ENCODE measurements at places on chromosomes 6 and 20.

GRCh38 chr6:39638126-39638822 is 86.9 kb downstream of the KIF6 start:
- DNase-seq, result no peak

DNA sequence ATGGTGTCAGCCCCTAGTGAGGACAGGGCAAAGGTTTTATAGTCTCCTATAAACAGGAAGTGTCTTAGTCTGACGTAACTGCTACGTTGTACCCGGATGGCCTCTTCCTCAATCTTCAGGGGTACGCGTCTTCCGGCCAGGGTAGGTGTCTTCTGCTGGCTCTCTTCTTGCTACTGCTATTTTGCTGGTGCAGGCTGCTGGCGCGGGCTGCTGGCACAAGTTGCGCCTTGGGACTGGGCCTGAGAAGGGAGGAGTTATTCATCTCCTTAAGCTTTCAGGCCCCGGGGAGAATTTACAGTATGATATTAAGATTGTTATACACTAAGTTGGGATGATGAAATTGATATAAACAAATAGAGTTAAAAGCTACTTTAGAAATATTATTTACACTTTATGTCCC is 74.4 kb downstream of the HDGFL1 start:
- DNase-seq, result no peak

DNA sequence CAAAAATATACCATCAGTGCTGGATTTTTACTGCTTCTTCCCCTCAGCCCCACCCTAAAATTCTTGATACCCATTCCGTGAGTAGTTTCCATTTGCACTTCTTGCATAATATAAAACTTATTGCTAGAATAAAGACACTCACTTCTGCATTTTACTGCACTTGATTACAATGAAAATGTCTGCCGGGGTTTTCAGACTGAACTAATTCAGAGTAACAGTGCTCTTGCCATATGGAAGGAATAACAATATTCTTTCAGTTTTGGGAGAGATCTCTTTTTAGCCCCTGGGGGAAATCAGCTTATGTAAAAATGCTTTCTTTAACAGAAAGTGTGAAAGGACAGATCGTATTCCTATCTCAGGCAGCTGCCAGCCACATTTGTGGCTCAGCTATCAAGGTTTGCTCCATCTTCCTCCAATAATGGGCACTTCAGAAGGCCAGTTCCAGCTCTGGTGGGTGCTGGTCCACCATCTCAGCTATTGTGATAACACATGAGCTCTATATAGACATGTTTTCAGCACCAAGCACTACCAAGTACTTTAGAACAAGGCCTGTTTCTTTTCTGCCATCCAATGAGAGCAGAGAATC is 8.9 kb downstream of the SMLR1 start:
- DNase-seq, result no peak

DNA sequence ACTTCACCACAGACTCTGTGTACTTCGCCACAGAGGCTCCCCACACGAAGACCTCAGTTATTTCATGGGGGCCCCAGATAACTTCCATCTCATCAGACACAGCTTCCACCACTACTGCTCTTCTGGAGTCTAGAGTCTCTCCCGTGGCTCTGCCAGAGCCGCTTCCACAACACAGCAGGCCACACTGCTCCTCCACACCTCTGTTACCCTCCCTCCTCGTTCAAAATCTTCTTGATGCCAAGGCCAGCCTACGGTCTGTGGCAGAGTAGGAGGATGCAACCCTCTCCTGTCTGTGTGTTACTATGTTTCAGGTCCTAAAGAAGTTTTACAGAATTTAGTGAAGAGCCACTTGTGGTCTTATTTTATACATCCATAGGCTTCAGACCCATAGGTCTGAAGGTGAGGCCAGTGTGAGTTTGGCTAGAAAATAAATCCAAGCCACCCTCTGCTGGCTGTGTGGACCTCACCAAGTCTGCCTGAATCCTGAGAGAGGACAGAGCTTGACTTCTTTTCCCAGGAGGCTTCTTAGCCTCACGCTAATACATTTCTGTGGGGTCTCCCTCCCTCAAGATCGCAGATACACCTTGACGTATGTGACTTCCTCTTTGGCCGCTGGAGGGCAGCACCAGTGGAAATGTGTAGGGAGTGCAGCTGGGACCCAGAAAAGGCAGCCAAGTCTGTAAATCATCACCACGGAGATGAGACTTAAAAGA is 197.7 kb downstream of the FAXC start:
- no peak for DNase-seq

DNA sequence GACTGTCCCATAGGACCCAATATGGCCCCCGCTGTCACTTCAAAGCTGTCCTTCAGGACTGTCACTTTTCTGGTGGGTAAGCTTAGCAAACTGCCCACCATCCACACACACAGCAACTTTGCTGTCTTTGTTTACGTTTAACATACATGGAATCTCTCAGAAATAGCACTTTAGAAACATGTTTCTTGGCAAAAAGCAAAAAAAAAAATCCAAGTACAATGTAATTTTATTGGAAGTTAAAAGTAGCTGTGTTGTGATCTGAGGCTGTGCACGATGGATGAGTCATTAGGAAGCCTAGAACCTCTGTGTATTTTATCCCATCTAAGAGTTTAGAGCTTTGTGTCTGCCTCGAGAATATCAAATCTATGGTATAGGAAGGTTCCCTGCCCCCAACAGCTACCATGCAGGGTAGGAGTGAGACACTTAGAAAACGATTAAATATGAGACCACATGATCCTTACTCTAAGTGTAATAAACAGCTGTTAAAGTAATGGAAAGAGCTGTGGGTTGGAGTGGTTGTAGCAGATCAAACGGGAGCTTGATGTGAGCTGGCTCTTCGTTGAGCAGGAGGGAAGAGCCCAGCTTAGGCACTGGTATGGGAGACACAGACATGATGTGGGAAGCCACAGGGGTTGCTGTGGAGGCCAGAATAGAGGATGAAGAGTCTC is 119.5 kb downstream of the PLEKHG1 start:
- DNase-seq, result no peak

DNA sequence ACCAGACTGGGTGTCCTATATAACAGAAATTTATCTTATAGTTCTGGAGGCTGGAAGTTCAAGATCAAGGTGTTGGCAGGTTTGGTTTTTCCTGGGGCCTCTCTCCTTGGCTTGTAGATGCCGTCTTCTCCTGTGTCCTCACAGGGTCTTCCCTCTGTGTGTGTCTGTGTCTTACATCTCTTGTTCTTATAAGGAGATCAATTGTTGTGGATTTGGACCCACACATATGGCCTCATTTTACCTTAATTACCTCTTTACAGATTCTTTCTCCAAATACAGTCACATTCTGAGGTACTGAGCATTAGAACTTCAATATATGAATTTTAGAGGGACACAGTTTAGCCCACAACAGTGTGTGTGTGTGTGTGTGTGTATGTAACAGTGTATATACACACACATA is 74.5 kb downstream of the EDN1 start:
- no peak for DNase-seq

DNA sequence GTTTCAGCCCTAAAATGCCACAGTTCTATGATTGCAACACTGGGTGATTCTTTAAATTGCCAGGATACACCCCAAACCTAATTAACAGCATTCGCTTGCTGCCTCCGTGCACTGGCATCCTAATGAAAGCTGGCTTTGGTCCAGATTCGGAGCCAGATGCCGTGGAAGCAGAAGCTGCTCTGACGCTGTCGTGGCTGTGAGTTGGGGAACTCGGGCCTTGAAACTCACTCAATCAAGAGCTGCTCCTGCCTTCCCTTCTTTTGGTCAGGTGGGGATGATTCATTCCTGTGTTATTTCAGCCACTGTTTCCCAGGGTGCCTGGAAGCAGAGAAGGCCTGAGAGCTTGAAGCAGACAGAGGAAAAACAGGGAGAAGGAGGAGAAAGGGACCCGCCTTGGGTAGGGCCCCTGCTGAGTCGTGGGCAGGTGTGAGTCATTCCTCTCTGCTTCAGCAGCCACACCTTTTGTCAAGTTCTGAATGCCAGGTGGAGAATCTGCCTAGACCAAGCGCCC is 36.2 kb upstream of the DSP start:
- DNase-seq, result peak; percentile 12

GRCh38 chr6:30265181-30265580 is 52.0 kb upstream of the TRIM26 start:
- no peak for DNase-seq

DNA sequence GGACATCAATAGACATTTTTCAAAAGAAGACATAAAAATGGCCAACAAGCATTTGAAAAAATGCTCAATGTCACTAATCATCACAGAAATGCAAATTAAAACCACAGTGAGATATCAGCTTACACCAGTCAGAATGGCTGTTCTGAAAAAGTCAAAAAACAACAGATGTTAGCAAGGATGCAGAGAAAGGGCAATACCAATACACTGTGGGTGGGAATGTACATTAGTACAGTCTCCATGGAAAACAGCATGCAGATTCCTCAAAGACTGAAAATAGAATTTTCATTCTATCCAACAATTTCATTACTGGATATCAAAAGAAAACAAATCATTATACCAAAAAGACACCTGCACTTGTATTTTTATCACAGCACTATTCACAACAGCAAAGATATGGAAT is 85.3 kb downstream of the DCDC2 start:
- no peak for DNase-seq

DNA sequence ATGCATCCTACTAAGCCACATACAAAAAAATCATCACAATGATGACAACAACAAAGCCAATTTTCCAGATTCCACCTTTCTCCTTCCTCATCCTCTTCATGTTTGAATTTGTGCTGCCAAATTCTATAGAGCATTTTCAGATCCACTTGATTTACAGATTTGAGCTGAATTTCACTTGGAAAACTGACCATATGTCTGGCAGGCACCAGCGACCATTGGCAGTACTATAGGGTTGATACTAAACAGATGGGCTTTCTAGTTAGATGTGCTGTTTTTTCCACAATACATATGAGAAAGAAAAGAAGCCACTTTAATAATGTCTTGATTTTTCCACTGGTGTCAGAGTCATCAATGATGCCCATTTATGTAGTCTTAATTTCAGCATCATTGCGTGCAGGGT is 127.0 kb downstream of the PHACTR3 start:
- DNase-seq, result no peak

DNA sequence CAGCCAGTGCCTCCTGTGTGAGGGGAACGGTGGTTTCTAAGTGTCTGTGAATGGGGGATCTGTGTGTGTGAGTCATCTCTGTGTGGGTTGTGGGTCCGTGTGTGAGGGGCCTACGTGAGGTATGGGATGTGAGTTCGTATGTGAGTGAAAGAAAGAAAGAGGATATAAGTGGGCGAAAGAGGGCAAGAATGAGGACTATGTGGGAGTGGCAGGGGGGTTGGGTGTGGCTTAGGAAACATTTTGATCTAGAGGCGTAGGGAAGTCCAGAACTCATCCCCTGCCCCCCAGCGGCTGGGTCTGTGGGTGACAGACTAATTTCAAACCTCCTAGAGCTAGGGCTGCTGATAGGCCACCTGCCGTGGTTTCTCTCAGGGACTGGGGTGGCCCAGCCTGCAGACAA is 35.5 kb downstream of the DHX35 start:
- no peak for DNase-seq

- DNase-seq, result no peak
These were observed 160.6 kb upstream of the HSF2 start for GRCh38 chr6:122238861-122239260.

GRCh38 chr6:111599259-111599658 is 6.4 kb downstream of the TRAF3IP2 start:
- no peak for DNase-seq

DNA sequence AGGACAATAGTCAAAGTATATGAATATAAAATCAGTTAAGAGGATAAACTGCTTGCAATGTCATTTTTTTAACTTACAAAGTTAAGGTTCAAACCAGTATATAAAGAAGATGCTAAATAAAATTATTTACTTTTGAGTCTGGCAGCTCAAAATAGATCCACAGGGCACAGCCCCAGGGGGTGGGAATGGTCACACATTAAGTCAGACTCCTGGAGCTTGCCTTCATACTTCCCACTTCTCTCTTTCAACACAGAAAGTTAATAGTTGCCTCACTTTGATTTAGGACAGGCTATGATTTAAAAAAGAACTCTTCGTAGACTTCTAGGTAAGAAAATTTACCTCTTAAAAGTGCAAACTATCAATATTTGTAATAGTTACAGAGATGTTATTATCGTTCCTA is 158.3 kb upstream of the RUNX2 start:
- DNase-seq, result no peak

GRCh38 chr20:53837126-53837826 is 233.1 kb downstream of the BCAS1 start:
- no peak for DNase-seq

DNA sequence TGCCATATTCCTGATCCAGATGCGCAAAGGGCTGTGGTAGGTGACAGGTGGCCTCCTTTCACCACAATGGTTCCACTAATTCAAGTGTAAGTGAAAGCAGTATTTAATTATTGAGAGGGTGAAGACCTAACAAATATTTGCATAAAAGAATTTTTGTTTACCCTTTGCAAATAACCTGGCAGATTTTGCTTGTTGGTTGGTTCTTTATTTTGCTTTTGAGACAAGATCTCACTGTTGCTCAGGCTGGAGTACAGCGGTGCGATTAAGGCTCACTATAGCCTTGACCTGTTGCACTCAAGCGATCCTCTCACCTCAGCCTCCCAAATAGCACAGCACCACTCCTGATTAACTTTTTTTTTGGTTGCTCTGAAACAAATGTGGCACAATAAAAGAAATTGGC is 49.2 kb downstream of the PCNA start:
- no peak for DNase-seq

- DNase-seq, result no peak
These were observed 7.1 kb upstream of the TCP11 start for GRCh38 chr6:35148167-35148741.

- DNase-seq, result peak; percentile 38
These were observed 83.4 kb downstream of the TXNDC5 start for GRCh38 chr6:7827142-7827541.

DNA sequence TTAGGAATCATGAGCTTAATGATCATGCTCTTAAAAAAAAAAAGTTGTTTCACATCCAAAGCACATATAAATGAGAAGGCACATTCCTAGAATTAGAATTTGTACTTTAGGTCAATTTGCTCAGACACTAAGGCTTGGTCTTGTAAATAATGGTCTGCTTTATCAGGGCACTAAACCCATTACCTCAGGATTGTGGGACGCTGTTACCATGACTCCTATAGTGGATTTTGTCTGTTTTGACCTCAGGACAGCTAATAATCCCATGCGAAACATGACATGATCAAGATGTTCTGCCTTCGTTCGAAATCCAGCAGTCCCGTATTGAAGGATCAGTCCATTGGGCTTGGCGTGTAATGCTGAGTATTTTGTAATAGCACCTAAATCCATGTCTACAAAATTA is 2.4 kb downstream of the PGM3 start:
- DNase-seq, result no peak

DNA sequence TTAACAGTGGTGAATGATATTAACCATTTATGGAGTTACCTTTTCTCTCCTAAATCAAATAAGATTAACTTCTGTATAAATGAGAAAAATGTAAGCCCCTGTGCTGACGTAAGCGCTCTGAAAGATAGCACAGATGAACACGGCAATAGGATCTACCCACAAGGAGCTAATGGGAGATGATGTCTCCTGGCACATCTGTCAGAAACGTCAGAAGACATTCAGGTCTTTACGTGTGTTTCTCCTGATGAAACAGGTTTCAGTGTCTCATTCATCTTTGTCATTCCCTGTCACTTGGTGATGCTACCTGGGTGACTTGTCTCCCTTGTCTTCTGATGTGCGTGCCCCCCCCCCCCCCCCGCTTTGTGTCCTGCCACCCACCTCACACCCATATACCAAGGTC is 189.7 kb downstream of the DTNBP1 start:
- no peak for DNase-seq

Measured in fibroblast of gingiva (primary cell).